ENCODE measurements at places on chromosomes 11 and 22.
A peak's percentile ranks its signal among the peaks of the same experiment; 100 is the strongest.

DNA sequence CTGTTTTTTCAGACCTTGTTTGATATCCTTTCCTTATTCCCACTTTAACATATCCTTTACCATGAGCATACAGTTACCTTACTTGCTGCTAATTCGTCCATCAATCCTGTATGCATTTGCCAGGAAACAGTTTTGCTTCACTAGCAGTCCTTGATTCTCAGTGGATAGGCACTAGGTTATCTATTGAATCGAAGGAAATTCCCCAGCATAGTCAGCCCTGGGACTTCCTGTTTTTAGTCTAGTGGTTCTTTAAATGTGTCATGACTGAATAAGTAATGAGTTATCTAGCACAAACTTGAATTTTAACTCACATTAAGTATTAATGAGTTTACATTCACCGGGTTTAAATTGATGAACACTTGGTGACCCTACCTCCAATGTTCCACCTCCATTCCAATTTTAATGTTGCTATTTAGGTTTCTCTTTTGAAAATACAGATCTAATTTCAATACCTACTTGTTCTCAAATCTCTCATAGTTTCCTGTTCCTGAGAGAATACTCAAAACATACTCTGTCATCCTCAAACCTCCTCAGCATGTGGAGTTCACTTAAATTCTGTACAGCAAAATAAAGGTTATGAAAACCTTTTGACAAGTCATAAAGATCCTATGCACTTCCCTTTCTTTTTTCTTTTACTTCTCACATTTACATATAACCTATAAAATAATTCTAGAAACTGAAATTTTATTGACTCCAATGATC, 1375.1 kb upstream of the TENM4 start:
- DNase-seq = no peak

DNA sequence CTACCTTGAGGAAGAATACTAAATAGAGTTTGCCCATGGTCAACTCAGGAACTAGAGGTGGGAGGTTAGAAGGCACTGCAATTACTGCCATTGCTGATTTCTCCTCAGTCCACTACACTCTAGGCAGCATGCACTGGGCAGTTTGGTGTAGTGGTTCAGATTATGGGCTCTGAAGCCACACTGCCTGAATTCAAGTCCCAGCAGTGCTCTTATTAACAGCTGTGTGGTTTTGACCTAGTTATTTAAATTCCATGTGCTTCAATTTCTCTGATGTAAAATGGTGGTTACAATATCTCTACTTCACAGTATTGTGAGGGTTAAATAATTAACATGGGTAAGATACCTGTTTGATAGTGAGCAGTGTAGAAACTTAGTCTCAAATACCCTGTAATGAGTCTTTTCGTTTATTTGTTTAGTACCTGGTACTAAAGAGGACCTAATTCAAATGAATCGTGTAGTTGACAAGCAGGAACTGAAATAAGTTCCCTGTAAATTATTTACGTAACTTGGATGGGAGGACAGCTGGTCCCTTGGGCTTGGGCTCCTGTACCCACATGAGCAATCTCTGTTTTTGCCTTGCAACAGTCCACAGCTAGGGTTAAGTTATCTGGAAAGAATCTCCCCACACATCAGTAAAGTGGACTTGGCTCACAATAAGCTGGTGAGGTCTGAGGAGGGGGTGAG, 17.8 kb downstream of the PRR5L start:
- no peak for DNase-seq

DNA sequence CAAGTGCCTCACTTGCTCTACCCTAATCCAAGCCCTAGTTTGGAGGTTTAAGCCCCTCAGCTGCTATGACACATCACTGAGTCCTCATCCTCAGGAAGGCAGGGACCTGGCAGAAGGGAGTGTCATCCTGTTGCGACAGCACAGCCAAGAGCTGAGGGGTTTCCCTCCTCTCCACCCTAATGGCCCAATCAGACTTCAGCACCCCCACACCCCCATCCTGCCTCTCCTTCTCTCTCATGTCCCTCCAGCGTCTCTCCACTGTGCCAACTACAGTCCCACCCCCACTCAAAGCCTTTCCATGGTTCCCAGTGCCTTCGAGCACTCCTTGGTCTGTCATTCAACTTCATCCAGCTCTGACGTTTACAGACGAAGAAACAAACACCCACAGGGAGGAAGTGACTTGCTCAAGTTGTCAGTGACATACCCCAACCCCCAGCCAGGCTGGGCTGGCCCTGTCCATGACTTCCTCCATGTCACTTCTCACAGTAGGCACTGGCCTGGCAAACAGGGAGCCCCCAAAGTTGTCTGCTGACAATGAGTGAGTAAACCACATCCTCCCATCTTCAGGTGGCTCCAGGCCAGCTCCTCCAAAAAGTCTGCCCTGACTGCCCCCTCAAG, 15.6 kb downstream of the ARAP1 start:
- peak; percentile 17 for DNase-seq

DNA sequence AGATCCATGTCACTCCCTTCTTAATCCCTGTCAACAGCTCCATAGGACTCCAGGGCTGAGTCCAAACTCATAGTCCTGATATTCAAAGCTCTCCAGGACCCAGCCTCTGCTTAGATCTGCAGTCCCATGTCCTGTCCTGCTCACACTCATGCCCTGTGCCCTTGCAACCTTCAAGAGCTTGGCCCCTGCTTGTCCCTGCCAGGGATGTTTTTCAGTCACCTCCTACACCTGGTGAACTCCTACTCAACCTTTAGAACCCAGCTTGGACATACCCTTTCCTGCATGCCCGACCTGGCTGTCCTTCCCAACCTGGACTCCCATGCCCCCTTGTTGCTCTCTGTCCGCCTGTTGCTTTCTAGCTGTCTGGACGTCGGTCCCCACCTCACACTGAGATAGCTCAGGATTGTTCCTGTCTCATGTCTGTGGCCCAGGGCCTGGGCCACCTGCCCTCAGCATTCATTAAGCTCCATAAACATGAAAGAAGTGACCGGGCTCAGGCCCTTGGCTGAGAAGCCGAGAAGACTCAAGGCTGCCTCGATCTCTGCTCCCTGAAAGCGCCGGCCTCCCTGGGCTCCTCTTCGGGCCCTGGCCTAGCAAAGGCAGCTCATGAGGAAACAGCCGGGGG, 48.8 kb upstream of the RTL6 start:
- no peak for DNase-seq

- no peak for DNase-seq
Observed at GRCh38 chr11:29448246-29448877, 568.5 kb downstream of the KCNA4 start.

- DNase-seq = no peak
Observed at GRCh38 chr11:126636911-126637794, 281.7 kb downstream of the ST3GAL4 start.

DNA sequence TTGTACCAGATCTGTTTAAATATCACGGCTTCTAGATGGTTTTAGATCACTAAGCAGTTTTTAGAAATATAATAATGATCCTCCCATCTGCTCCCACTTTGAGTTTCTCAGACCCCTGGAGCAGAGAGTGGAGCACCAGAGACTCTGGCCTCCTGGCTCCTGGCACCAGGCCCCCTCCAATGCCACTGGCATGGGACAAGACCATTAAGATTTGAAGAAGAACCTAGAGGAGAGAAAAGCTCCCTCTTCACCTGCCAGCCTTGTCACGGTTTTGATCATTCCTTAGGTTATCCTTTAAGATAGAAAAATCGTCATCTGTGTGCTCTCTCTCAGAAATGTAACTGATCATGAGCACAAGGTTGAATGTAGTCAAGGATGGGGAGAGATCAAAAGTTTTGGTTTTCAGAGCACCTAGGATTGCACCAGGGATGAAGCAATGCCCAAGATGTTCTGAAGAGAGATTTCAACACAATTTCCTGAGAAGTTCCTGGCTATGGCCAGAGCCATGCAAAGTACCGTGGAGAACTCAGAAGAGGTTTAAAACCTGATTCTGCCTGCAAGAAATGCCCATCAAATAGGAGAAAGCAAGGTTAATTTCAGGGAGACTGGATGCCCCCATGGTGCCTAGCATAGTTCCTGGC, 22.2 kb downstream of the IL10RA start:
- no peak for DNase-seq

DNA sequence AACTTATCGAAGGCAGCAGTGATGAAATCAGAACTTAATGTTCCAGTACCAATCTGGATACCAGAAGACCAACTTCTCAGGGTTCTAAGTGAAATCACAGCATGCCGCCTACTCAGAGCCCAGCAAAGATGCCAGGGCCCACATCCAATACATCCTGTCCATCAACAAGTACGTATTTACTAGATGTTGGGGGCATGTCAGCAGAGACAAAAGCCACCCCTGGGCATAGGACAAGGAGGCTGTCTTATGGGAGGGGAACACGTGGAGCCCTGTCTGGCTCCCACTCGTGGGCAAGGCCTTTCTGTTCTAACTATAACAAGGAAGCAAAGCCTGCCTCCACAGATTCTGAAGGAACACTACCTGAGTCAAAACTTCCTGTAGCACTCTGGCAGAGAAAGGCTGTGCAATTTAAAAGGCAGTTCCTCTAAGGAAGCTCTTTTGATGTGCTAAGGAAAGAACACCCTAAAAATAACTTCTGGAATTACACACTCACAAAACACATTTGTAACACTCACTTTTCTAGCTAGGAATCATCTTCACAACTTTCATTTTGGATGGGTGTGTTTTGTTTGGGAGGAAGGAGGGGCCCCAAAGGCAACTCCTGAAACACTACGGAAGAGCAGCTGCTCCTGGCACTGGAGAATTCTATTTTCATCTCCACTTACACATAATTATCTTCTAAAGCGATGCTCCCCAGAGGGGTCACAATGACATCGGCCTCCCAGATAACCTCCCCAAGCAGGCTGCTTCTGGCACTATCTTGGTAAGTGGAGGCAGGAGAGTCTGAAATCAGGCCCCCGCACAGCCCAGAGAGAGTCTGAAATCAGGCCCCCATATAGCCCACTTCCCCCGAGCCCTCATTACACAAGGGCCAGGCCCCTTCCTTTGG, 14.2 kb downstream of the SMCO4 start:
- no peak for DNase-seq

DNA sequence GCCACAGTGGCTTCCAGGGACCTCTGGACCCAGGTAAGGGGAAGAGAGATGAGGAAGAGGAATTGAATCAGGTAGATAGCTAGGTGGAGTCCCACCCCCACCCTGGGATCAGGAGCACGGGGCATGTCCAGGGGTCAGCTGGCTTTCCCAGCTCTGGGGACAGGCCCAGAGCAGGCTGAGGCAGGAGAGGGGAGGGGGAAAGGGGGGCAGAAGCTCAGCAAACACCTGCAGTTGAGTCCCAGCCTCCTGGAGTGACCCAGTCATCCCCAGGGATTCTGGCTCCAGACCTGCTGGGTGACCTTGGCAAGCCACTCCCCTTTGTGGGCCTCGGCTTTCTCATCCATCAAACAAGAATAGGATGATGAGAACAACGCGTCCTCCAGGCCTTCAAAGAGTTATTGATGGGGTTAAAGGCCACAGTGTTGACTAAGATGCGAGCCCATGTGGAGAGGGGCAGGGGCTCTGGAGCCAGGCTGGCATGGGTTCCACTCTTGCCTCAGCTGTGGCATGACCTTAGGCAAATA, 16.0 kb downstream of the STARD10 start:
- DNase-seq = no peak

All from stimulated activated CD8-positive, alpha-beta memory T cell treated with anti-CD3 and anti-CD28 coated beads, Interleukin-7, amount 100 ng/mL, for 24 hours (primary cell).